Mesothelial cell of epicardium (in vitro differentiated cells): ENCODE measurements at places on chromosomes 12 and 14. TPM values are rescaled to one million over a fixed set of nuclear protein-coding genes. Genes with fewer than 3 reads are reported as not detected.

DNA sequence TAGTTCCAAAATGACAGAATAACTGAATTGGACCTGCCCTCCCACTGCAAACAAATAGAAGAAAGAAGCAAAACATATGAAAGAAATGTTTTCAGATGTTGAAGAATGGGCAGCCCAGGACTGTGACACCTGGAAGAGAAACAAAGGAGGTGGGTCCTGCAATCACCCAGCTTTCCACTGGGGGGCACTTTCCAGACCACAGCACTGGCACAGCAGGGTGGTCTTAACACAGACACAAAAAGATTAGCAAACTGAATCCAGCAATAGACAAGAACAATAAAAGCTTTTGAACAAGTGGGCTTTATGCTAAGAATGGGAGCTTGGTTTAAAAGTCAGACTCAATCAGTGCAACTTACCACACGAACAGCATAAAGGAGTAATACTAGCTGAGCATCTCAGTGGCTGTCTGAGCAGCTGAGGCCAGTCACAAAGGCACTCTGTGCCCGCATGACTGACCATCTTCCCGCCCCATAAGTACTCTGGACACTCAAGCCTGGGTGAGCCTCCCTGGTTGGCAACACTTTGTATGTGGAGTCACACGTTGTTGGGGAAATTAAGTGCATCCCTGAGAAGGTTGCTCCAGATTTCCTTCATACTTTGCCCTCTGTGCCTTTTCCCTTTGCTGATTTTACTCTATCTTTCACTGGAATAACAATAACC, 27.7 kb downstream of the JKAMP start:
- no peak overlapping the region for H3K27ac ChIP-seq
- H3K4me1 ChIP-seq: no peaks in the 10 kb centered on the region
- peaks cover 7% of the 10 kb centered on the region for H3K27me3 ChIP-seq
- H3K4me3 ChIP-seq: no peak overlapping the region
- H3K36me3 ChIP-seq: no peaks in the 10 kb centered on the region

DNA sequence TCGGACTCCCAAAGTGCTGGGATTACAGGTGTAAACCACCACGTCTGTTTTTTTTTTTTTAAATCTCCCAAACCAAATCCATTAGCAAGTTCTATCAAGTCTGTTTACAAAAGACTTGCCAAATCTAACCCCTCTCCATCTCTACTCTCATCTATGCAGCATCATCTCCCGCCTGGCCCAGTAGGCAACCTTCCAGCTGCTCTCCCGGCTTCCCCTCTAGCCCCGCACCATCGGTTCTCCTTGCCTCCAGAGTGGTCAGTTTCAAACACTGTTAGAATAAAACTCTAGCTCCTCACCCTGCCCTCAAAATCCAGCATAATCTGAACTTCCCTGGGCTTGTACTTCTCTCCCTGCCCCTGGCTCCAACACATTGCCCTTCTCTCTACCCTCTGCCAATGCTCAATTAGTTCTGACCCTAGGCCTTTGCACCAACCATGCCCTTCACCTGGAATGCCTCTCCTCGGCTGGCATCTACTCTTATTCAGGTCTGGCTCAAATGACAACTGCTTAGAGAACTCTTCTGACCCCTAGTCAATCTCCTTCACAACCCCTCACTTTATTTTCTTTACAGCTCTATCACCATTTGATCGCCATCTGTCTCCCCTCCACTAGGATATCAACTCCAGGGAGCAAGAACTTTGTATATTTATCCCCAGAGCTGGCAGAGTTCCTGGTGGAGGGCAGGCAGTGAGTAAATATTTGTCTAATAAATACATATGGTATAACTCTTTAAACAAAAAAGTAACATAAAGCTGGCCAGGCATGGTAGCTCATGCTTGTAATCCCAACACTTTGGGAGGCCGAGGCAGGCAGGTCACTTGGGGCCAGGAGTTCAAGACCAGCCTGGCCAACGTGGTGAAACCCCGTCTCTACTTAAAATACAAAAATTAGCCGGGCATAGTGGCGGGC, 4.9 kb downstream of the WSB2 start:
- peaks cover 10% of the 10 kb centered on the region for H3K4me1 ChIP-seq
- no peak for DNase-seq
- no peaks in the 10 kb centered on the region for H3K27me3 ChIP-seq
- no peak overlapping the region for H3K27ac ChIP-seq
- peaks cover 7% of the 10 kb centered on the region for H3K36me3 ChIP-seq

DNA sequence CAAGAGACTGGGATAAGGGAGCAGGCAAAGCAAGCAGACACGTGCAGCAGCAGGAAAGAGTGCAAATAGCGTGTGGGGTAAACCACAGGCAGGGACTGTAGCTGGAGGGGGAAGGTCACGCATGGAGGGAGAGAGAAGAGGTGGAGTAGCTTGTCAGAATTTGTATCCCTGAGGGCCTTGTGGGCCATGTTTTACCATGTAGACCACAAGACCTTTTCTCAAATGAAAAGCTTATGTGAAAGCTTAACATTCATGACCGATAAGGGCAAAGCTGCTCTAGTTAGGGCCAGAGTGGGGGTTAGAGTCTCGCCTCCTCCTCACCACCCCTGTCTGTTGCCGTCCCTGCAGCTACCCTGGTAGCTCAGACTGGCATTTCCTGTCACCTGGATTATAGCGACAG, 152.9 kb upstream of the E2F7 start:
- no peaks in the 10 kb centered on the region for H3K27me3 ChIP-seq
- no peak overlapping the region for H3K27ac ChIP-seq
- no peaks in the 10 kb centered on the region for H3K36me3 ChIP-seq
- DNase-seq: no peak
- no peaks in the 10 kb centered on the region for H3K4me1 ChIP-seq

DNA sequence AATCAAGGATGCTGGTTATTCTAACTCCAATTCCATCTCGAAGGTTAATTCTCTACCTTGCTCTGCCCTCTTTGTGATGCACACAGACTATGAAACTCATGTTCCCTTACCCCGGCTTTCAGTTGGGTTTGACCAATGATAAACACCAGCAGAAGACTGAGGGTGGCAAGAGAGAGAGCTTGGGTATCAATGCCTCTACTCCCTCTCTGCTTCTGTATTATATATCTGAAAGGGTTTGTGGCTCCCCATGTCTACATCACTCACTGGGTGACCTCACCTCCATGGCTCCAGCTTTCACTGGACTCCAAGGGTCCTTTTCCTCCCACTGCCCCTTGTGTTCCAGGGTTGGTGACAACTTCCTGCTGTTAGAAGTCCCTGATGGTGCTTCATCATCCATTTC, 659.0 kb upstream of the TBX3 start:
- DNase-seq: no peak
- H3K27ac ChIP-seq: no peak overlapping the region
- H3K36me3 ChIP-seq: peaks cover 12% of the 10 kb centered on the region

DNA sequence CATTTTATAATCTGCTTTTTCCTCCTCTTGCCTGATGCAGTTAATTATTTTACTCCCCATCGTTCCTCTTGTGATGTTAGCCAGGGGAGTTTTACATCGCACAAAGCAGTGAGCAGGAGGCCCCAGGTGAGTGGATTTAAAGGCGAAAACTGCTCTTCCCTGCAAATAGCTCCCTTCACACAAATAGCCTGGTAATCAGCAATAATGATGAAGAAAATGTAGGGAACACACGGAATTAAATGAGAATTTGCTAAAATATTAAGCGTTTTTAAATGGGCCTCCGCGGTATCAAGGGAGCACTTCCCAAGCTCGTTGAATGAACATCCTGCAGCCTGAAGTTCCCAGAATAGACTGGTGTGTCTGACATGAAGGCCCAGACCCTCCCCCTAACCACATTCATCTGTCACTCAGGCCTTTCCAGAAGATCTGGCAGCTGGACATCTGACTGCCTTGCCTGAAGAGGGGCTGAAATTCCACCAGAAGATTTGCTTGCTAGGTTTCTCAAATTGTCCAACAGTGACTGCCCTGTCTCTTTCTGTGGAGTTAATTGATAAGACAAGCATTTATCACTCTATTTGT, 127.2 kb downstream of the CCDC60 start:
- H3K27me3 ChIP-seq: peaks cover 2% of the 10 kb centered on the region
- H3K27ac ChIP-seq: no peak overlapping the region
- DNase-seq: no peak
- H3K4me1 ChIP-seq: no peaks in the 10 kb centered on the region
- H3K4me3 ChIP-seq: no peak overlapping the region

Gene VDR
- total RNA-seq: 0.36 to 0.54 TPM (median 0.51 TPM) in 3 replicates

DNA sequence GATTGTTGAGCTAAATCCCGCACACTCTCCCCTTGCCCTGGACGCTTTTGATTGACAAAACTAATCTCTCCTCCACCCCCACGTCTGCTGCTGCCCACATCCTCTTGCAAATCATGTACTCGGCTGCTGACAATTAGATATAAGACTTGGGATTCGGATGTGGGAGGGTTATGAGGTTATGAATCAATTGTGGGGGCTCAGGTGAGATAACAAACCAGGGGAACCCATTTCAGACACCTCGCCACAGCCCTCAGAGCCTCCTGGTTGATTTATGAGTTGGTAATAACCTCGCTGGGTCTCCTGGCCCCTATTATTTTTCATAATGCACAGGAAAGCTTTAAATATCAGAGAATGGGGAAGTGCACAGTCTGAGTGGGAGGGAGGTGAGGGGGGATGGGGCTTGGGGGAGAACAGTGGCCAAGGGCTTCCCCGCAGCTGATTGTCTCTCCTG, 449.9 kb downstream of the DPF3 start:
- H3K27me3 ChIP-seq: peaks cover 16% of the 10 kb centered on the region
- no peaks in the 10 kb centered on the region for H3K36me3 ChIP-seq
- H3K4me1 ChIP-seq: peaks cover 6% of the 10 kb centered on the region
- no peak overlapping the region for H3K27ac ChIP-seq

GRCh38 chr12:93181409-93181965, 196.2 kb upstream of the NUDT4 start:
- H3K36me3 ChIP-seq: peaks cover 2% of the 10 kb centered on the region
- no peak overlapping the region for H3K4me3 ChIP-seq
- no peaks in the 10 kb centered on the region for H3K27me3 ChIP-seq
- peaks cover 27% of the 10 kb centered on the region for H3K4me1 ChIP-seq

DNA sequence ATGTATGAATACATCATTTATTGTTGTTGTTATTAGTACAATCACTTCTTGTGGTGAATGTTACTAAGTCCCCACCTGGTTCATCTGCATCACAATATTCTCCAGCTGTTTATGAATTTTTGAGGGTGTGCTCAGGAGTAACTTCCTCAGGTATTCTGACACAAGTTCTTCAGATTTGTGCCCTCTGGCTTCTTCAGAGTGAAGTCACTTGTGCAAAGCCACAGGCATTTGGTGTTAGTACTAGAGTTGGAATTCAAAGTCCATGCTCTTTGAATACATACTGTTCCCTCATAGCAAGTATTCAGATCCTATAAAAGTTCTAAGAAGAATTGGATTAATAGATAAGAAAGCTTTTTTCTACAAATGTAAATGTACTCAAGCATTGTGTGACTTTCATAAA, 150.3 kb upstream of the AVPR1A start:
- H3K27me3 ChIP-seq: peaks cover 5% of the 10 kb centered on the region
- DNase-seq: no peak
- no peaks in the 10 kb centered on the region for H3K36me3 ChIP-seq
- H3K27ac ChIP-seq: no peak overlapping the region

Gene CSRP2
- 81.6 to 86.3 TPM (median 81.8 TPM) in 3 replicates for total RNA-seq

GRCh38 chr14:50303744-50304471, 8.1 kb downstream of the L2HGDH start:
- no peak overlapping the region for H3K27ac ChIP-seq
- no peak overlapping the region for H3K4me3 ChIP-seq
- H3K4me1 ChIP-seq: no peaks in the 10 kb centered on the region
- no peaks in the 10 kb centered on the region for H3K27me3 ChIP-seq
- peaks cover 34% of the 10 kb centered on the region for H3K36me3 ChIP-seq

DNA sequence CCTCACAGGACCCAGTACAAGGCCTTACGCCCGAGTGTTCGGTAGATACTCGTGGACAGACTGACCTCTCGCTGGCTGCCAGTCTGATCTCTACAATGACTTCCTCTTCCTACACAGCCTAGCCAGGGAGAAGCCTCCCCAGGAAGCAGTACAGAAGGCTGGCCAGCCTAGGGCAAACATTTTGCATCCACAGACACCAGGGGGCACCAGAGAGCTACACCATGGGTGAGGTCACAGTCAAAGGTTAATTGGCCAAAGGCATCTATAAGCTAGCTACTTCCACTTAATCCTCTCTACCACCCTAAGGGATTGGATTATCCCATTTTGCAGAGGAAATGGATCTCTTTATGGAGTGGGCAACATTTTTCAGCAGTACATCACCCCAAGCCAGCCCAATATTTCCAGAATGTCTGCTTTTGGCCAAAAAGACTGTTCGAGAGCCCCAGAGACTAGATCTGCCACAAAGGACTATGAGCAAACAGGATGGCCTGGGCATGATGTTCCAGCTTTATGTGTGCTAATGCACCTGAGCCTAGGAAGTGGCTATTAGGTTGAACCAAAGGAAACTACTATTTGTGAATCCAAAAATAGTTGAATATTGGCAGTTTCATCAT, 14.6 kb upstream of the PNMA1 start:
- peak overlapping the region; percentile 56 for H3K27ac ChIP-seq
- peaks cover 5% of the 10 kb centered on the region for H3K4me1 ChIP-seq
- H3K36me3 ChIP-seq: peaks cover 36% of the 10 kb centered on the region
- H3K4me3 ChIP-seq: no peak overlapping the region

Gene CYP27B1
- 3.3 to 4.7 TPM (median 4.0 TPM) in 3 replicates for total RNA-seq

DNA sequence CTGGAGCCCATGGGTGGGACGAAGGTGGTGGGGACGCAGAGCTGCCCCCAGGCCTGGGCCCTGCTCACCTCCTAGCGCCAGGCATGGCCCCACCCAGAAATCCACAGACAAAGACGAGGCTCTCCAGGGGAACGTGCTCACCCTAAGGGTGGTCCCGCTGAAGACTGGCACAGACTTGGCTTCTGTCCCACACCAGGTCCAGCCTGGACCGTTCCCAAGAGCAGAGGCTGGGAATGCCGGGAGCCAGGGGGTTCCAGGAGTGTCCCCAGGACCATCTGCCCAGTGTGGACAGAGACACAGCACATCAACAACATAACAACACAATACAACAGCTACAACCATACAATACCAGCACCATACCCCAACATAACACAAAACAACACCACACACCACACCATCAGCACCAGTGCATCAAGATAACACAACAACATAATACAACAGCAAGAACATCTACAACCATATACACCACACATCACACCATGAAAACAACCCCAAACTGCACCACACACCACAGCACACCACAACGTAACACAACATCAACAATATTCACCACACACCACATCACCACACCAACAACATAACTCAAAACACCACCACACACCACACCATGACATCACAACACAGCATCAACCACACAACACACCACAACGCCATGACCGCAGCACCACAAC, 329.6 kb downstream of the ADGRD1 start:
- no peaks in the 10 kb centered on the region for H3K4me1 ChIP-seq
- no peak overlapping the region for H3K4me3 ChIP-seq
- H3K27me3 ChIP-seq: peaks cover 13% of the 10 kb centered on the region
- no peak for DNase-seq
- H3K36me3 ChIP-seq: no peaks in the 10 kb centered on the region

DNA sequence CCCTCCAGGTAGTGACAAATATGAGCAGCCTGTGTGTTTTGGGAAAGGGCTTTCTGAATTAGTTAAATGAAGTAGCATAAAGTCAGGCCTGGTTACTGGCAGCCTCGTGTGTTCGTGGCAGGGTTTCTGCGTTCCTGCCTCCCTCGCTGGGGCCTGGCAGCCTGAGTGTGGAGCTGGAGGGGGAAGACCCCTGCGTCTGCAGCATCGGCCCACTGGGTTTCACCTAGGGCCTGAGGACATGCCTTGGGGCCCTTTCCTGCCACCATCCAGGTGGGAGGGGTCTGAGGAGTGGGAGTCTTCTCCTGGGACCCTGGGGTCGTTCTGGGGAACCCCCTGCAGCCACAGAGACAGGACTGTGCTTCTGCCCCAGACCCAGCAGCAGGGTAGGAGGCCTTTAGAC, 20.4 kb upstream of the AMN start:
- no peaks in the 10 kb centered on the region for H3K4me1 ChIP-seq
- H3K4me3 ChIP-seq: no peak overlapping the region
- peaks cover 31% of the 10 kb centered on the region for H3K36me3 ChIP-seq
- no peaks in the 10 kb centered on the region for H3K27me3 ChIP-seq
- DNase-seq: no peak
